ENCODE measurements at places on chromosomes 2 and 18.
A peak's percentile ranks its signal among the peaks of the same experiment; 100 is the strongest.

DNA sequence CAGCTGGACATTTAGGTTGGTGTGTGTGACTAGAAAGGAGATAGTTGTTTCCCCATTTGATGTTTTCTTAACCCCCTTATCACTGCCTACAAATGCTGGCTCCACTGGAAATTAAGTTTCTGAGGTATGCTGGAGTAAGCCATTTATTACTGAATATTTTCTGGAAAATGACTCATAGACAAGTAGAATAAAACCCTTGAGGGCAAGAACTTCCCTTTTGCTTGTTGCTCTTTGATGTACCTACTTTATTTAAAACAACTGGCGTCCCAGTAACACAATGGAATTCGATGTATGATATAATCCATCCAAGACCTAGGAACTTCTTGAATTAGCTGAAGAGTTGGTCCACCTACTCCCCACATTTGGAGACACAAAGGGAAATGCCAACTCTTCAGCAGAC is 33.3 kb upstream of the SESTD1 start:
- DNase-seq: no peak

- DNase-seq: no peak
These were observed 54.1 kb downstream of the FIGN start for GRCh38 chr2:163681745-163682144.

DNA sequence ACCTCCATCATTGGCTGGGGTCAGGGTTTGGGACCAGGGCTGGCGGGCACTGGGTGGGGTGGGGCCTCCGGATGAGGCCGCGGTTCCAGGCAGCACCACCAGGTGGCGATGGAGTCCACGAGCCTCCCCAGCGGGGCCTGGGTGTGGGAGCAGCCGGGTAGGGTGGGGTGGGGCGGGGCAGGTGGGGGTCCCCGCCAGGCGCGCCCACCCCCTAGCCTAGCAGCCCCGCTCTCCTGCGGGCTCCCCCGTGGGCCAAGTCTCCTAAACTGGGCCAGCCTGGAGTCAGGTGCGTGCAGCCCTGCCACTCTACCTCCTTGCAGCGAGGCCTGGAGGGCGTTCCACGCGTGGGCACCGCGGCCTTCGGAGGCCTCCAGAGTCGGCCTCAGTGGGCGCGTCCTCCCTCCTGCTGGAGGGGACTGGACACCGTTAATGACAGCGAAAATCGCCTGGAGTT is 187.5 kb downstream of the TWIST2 start:
- peak; percentile 62 for DNase-seq

- DNase-seq: no peak
These were observed 1272.2 kb upstream of the LRRTM1 start for GRCh38 chr2:81576713-81577112.

- DNase-seq: no peak
These were observed 642.7 kb downstream of the ARHGAP15 start for GRCh38 chr2:143771939-143772338.

DNA sequence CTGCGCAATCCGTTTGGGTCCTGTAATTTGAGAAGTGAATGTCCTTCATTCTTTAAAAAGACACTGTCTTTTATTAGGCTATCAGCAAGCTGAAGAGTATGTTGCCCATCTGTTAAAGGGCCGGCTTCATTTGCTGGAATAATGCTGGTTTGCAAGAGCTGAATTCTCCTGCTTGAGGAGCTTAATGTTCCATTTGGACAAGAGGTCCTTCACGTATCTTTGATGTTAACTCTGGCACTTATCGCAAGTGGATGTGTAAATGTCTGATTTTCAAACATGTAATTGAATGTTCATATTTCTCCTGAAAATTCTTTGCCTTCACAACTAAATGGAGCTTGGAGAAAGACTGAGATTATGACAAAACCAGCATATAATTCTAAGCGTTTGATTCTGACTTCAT is 280.8 kb upstream of the NRP2 start:
- DNase-seq: no peak

DNA sequence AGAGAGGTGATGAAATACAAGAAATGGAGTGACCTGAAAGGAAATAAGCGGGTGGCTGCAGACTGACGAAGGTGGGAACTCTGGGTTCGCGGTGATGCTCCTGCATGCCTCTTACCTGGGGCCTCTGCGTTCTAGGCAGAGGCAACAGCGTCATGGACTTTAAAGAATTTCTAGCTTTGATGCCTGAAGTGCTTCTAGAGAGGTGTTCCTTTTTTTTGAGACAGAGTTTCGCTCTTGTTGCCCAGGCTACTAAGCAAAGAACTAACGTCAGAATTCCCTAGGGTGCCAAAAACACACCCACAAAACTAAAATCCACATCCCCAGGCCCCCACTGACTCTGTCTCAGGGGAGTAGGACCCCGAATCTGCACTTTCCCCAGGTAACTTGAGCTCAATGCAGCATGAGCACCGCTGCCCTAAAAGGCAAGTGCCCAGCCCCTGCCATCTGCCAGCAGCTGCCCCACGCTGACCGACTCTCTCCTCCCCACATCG is 110.5 kb upstream of the ID2 start:
- no peak for DNase-seq

- no peak for DNase-seq
These were observed 930.3 kb downstream of the SUCLG1 start for GRCh38 chr2:83528767-83529166.

DNA sequence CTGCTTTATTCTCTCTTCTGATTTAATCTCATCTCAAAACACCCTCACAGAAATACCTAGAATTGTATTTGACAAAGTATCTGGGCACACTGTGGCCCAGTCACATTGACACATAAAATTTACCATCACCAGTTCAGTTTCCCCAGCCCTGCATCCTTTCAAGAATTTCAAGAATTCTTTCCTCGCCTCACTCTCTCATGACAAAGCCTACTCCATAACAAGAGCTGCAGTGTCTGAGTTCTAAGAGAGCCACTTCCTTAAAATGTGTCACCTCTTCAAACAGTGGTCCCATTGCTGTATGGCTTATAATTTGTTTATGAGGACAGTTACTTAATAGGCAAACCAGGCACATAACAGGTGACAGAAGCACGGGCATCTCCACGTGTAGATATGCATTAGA is 90.9 kb upstream of the STK39 start:
- no peak for DNase-seq

GRCh38 chr2:172329416-172329773 is 98.0 kb upstream of the ITGA6 start:
- DNase-seq: no peak

GRCh38 chr2:219252570-219252899 is 508 bp upstream of the TUBA4B start:
- peak; percentile 49 for DNase-seq

DNA sequence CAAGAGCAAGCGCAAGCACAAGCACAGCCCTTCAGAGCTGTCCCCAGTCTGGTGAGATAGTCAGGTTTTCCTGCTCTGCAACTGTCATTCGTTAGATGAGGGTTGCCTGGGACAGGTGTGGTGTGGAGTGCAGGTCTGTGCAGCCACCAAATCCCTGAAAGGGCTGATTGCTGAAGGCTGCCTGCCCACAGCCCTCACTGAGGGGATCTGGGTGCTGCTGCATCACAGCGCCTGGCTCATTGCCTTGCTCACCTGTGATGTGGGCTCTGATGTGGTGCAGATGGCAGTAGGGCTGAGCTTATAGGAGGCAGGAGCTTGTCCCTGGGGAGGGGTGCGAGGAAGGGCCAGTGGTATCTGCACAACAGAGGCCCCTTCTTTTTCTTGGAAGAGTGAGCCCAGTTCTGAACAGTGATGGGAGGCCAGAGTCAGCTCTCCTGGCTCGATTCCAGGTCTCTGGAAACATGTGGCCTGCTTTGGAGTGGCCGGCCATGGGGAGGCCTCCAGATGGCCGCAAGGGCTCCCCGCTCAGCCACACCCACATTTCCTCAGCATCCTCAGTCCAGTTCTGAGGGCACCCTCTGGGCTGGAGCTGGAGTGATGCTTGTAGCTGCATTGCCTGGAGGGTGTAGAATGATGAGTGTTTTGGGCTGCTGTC is 11.4 kb downstream of the UBE2F start:
- no peak for DNase-seq

DNA sequence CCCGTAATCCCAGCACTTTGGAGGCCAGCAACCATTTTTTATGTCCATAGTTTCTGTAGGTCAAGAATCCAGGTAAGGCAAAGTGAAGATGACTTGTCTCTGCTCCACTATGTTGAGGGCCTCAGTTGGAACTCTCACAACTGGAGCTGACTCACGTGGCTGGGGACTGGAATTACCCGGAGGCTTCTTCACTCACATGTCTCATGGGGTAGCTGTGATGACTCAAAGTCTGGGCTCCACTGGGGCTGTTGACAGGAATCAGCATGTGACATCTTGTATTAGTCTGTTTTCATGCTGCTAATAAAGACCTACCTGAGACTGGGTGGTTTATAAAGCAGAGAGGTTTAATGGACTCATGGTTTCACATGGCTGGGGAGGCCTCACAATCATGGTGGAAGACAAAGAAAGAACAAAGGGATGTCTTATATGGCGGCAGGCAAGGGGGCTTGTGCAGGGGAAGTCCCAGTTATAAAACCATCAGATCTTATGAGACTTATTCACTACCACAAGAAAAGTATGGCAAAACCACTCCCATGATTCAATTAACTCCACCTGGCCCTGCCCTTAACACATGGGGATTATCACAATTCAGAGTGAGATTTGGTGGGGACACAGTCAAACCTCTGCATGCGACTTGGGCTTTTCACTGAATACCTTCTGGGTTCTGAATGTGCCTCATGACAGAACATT is 7.8 kb upstream of the PPP1R1C start:
- DNase-seq: no peak

GRCh38 chr18:51234117-51235008 is 36.9 kb upstream of the MEX3C start:
- DNase-seq: no peak

DNA sequence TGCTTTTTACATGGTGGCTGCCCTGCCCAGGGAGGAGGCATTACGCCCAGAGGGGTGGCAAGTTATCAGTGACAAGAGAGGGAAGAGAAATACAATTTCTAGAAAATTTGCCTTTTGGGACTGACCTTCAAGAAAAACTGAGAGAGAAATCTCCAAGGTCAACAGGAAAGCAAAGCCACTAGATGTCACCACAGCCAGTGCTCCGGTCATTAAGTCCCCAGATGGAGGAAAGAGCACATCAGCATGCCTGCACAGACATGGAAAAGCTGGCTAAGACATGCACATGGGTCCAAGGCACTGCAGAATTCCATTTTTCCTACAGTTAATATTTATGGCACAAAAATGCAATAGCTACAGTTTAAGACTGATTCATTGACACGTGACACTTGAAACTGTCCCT is 21.0 kb downstream of the FHL2 start:
- no peak for DNase-seq

DNA sequence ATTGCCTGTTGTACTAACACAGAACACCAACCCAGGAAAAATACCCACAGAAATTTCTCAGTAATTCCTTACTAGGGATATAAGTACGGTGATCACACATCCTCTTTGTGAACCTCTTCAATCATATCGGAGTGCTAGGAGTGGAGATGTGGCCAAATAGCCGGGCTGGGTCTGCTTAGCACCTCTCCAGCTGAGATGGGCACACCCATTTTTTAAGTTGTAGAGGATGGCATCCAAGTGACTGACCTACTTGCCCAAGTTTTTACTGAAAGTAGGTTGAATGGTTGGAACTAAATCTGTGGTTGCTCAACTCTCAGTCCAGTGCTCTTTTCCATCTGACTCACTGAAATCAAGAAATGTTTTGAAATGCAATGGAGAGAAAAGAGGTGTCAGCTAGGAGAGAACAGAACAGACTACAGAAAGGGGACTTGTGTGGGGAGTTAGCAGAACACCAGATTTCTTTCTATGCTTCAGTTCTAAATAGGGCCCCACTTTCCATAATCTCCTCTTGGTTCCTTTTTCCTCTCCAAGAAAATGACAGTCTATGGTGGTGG is 68.7 kb upstream of the FSHR start:
- DNase-seq: no peak

DNA sequence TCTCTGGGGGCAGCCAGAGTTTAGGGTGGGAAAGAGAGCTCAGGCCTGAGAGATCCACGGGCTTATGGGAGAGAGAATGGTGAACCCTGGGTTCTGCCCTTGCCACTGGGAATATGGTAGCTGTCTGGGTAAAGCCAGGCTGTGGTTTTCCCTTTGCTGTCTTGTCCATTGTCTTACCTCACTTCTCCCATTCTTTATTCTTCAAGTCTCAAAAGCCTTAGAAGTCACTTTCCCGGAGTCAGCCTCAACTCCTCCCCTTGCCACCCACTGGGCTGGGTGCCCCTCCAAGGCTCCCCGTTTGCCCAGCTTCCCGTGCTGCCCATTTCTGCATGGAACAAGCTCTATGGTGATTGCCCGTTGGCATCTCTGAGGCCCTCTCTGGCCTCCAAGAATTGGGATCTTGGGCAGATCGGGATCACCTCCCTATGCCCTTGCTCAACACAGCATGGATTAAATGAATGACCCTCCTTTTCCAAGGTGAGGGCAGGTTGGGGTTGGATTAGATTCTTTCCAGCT is 228.2 kb downstream of the HAUS1 start:
- DNase-seq: no peak

DNA sequence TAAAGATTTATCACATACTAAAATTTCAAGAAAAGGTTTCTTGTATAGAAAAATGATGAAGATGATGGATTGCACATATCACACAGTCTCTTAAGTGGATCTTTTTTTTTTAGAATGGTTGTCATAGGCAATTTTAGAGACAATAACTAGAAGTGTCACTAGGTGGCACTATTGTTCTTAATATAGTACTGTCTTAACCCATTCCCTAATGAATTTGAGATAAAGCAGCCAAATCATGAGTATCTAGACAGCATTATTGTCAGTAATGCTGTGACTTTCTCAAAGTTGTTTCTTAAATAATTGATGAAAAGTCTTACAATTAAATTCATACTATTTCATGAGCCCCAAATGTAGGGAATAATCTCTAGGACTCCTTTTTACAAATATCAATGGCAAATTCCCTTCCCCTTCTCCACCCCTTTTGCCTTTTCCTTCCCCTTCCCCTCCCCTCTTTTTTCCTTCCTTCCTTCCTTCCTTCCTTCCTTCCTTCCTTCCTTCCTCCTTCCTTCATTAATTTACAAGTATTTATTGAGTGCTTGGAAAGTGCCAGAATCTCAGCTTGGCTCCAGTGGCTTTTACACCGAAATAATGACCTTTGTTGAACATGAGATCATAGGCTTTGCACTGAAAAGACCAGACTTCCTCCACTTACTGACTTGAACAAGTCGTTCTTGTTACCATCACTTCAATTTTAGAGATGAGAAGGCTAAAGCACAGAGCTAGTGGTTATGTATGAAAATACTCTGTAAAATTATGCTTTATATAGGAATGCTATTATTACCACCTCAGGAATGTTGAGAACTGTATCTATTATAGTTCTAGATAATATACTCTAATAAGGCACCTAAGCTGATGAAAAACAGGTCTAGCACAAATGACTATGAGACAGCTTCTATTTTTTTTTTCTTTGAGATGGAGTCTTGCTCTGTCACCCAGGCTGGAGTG is 19.8 kb downstream of the MYL12B start:
- DNase-seq: no peak

GRCh38 chr2:209696836-209697711 is 74.6 kb upstream of the UNC80 start:
- no peak for DNase-seq

DNA sequence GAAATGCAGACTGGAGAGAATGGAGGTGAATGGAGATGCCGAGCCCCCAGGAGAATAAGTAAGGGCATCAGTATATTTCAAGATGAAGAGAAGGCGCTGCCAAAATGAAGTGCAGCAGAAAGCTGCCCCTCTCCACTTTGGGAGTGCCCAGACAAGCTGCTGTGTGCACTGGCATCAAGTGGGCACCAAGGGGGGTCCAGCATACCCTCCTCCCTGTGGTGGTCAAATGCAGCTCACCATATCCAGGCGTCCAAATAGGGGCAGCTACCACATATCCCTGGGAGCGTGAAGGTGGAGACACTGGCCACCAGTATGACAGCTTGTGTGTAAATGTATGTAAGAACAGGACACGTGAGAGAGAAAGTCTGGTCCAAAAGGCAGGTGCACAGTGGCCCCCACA is 236.6 kb downstream of the KLHL29 start:
- DNase-seq: no peak
